Upper lobe of right lung (tissue), 1 donor: ENCODE measurements at places on chromosomes 5 and 9. TPM values are rescaled to one million over a fixed set of nuclear protein-coding genes. Genes with fewer than 3 reads are reported as not detected.

DNA sequence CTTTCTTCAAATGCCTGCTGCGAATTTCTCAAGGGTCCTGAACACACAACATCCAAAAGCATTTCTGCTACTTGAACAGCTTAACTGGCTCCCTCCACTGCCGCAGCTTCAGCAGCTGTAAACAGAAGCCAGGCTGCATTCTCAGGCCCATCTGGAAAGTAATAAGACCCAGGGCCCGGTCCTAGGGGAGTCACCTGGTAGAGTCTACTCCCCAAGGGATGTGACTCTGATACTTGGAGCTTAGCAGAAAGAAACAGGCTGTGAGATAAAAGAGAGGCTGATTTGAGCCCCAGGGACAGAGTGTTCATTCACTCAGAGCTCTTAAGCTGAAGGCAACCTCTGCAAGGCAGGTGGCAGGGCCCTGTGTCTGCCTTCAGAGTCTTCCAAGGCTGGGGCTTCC is 356.8 kb downstream of the SPOCK1 start:
- no peak for DNase-seq

GRCh38 chr5:157821822-157822622 is 36.9 kb downstream of the CLINT1 start:
- no peak for DNase-seq

Gene ANKRD31
- 0.14 TPM for total RNA-seq

GRCh38 chr9:21031091-21031807 is at the start of gene HACD4:
Gene HACD4, minus strand, starts transcription at chr9:21031640. Its CDS starts 50 bp downstream, at chr9:21031590.
- peak; percentile 82 for DNase-seq

Gene TSC1
- total RNA-seq = 44.9 TPM

GRCh38 chr9:128011071-128011817 is 30.5 kb upstream of the EEIG1 start:
- peak; percentile 68 for DNase-seq

DNA sequence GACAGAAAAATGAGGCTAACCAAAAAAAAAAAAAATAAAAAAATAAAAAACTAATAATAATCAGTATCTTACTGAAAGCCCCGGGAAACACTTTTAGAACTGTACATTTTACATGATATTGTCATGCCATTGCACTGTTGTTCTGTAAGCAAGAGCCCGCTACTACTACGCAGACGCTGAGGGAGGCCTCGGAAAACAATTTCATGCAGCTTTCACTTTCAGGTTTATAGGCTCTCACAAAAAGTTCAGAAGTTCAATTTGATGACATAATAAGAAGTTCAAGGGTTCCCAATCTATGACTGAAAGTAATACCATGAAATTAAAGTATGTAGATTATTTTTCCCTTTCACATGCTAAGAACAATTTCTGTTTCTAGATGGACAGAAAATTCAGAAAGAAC is 318.3 kb upstream of the ITGA1 start:
- no peak for DNase-seq

Gene FCN2
- not detected for total RNA-seq

- DNase-seq = no peak
Measured at GRCh38 chr9:100739666-100740065, 161.8 kb downstream of the CAVIN4 start.

DNA sequence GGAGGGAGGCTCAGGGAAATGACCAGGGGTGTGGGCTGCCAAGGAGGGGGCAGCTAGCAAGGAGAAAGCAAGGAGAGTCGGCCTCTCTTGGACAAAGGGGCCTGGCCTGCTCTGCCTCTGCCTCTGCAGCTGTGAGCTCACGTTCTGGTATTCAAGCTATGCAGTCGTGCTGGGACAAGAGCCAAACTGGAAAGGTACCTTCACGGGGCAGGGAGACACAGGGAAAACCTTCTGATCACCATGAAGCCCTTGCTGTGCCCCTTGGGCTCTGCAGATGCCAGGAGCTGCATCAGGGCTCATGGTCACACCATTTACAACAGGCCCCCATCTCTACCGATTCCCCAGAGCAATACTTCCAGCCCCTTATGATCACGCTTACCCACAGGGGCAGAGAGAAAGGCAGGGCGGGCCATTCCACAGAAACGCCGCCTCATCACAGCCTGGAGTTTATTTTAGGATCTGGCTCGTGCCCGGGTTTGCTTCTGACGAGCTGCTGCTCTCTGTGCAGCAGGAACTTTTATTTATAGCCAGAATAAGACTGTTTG is 63.2 kb downstream of the PRRT1B start:
- DNase-seq = no peak

DNA sequence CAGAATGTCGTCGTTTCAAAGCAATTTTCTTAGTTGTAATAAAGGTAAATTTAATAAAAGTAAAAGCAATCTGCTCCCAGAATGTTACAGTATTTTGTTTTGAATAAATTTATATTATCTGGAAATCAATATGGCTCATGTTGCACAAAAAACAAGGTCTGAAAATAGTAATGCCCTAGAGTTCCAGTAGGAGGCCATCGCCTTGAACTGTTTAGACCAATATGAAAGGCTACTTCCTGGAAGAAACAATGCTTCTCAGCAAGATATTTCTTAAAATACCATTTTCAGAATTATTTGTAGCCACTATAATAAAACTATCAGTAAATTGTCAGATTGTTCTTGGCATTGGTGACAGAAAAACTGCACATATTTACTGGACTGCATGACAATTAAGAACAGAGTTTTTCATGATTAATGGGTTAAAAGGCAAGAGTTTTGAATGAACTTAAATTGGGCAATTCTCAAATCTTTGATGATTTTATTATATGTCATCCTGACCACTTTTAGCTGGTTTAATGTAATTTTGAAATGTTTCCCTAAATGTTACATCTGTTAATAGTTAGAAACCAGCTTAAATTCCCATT is 153.2 kb downstream of the COMMD10 start:
- DNase-seq = no peak

DNA sequence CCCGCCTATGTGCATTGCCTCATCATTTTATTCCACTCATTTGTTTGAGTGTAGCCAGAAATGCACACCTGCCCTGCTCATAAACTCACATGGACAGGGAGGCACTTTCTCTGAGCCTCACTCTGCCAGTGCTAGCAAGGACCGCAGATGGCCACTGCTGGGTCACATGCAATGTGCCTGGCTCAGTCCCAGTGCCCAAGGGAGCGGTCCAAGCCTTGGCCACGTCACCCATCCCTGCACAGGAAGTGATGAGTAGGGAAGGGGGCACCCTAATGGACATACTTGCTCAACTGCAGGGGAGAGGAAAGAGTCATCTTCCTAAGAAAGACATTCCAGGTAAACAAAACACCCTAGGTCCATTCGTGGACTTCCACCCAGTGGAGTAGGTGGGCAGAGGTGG is 630.9 kb downstream of the IRX1 start:
- no peak for DNase-seq

- DNase-seq = no peak
Measured at GRCh38 chr9:18333157-18333556, 140.8 kb upstream of the ADAMTSL1 start.

DNA sequence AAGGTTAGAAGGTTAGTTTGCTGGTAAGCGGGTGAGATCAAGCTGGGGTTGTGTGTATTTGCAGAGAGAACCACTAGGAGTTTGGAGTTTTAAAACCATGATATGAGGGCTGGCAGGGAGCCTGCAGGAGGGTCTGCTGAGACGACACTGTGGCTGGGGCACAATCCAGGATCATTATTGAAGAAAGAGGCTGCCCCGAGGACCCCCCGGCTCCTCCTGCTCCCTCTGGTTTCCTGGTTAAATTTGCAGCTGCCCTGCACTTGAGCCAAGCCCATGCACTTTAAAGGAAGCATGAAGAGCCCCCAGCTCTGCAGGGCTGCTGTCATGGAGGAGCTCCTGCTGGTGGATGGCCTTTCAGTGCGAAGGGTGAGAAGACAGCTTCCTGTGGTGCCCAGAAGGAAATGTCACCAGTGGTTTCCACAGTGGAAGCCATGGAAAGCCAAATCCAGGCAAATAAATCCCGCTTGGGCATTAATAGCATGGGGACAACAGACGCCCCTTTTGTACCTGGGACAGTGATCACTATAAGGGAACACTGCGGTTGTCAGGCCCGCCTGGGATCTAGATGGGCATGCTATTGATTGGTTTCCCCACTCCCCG is 140.7 kb downstream of the NSG2 start:
- DNase-seq = no peak

DNA sequence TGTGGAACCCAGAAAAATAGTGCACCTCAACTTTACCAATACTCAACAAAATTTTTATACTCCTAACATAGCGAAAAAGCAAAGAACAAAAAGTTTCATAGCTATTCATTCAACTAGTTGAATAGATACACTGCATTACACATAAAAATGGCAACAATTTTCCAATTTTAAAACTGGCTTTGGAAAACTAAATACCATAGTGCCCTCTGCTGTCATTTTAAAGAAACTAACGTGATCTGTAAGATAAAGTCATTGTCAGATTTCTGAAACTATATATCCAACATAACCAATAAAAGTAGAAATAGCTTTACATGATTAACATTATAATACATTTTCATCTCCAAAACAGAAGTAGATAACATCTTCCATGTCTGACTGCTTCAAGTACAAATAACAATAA is 31.6 kb downstream of the DTWD2 start:
- no peak for DNase-seq

DNA sequence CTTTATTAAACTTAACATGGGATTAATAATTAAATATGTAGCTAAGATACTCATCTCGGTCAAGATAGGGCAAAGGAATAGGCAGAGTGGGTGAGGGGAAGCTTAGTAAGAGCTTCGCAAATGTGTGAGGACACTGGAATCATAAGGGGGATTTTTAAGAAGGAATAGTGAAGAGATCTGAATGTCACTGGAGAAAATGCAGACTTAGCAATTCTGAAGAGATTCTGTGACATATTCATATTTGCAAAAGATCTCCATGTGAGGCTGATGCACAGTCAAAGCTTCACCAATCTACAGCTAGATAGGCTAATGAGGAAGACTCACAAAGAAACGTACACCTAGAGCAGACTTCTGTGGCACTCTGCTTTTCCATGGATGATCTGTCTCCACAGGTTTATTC is 1202.8 kb upstream of the CDH6 start:
- DNase-seq = no peak

Gene FBP2
- not detected for total RNA-seq

GRCh38 chr5:149961957-149962409 is 1.4 kb downstream of the SLC26A2 start:
- no peak for DNase-seq

- no peak for DNase-seq
Measured at GRCh38 chr5:120803282-120803681, 339.2 kb downstream of the PRR16 start.

- DNase-seq = no peak
Measured at GRCh38 chr5:23412515-23412914, 94.9 kb upstream of the PRDM9 start.

DNA sequence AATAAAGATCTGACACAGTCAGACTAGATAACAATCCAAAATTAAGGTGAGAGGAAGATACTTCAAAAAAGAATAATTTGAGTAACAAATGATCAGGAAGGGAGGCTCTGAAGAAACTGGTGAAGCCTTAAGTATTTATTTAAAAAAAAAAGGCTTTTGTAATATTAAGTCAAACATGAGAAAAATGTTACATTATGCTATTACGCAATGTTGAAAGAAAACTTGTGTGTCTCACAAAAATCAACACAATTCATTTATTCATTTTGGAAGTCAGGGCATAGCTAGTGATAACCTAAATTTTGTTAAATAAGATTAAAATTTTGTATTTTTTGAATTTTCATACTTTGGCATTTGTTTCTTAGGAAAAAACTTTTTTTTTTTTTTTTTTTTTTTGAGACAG is 28.2 kb downstream of the WDR41 start:
- no peak for DNase-seq

GRCh38 chr5:56910210-56910965 is 992 bp downstream of the SETD9 start:
- DNase-seq = peak; percentile 74

DNA sequence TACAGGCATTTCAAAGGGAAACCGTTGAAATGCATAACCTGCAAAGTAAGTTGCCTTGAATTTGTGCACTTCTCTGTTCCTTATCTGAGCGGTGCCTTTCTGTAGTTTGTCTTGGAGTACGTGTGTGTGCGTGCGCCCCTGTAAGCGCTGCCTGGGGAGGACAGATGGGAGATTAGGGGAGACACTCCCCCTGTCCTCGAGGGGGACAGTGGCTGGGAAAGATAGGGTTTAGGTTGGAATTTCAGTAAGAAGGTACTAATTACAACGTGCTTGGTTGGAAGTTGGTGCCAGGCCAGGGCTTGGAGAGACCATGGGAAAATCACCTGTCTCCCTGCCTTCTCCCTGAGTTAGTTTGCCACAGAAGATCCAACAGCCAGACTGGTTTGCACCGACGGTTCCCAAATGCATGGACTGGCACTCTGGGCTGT is 73.2 kb downstream of the PIK3R1 start:
- DNase-seq = no peak

GRCh38 chr9:128257086-128257825 is 18.6 kb downstream of the GOLGA2 start:
- no peak for DNase-seq

DNA sequence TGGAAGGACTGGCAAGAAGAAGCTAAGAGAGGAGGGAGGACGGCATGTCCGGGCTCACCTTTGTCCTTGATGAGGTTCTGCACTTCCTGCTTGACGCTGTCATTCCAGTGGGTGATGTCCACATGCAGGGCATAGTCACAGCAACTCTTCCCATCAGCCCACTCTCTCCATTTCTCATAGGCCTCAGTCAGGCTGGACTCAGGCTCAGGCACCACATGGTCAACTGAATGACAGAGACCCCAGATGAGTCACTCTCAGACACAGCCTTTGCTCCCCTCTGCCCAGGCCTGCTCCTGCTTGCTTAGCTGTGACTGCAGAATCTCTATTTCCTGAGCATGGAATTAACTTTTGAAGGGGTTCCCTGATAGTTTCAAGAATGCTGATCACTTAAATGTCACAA is 94.2 kb downstream of the DPYSL3 start:
- no peak for DNase-seq

DNA sequence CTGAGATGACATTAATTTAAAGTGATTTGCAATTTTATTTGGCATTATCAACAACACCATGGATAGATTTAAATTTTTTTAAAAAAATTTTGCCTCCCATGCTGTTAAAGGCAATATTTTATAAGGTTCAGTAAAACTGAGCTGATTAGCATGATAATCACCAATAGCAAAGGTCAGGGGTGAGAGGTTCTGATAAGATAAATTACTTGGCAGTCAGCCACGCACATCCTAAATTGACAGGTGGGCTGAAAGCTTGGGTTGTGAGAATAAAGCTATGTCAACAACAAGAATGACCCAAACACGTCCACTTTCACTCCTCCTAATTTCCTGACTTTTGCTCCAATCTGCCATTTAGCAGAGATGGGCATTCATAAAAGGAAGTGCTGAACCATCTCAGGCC is 127.1 kb downstream of the LHFPL2 start:
- no peak for DNase-seq
